Sigmoid colon (tissue), 7 donors: ENCODE measurements at places on chromosomes 1 and 21. TPM values are rescaled to one million over a fixed set of nuclear protein-coding genes. Genes with fewer than 3 reads are reported as not detected.

The CLCA4 gene
- 1.7 TPM for total RNA-seq

The PDE4DIP gene
- total RNA-seq, result 29.6 TPM

The FAM72B gene
- 0.36 TPM for total RNA-seq

The DCDC2B gene
- not detected for total RNA-seq

The CBR3 gene
- 3.5 TPM for total RNA-seq

The COL16A1 gene
- total RNA-seq, result 57.4 TPM

The FAM43B gene
- 0.81 TPM for total RNA-seq

The GOLT1A gene
- total RNA-seq, result not detected
